ENCODE measurements at places on chromosomes 5 and 9.

- no peak for DNase-seq
These were observed 41.0 kb downstream of the MVB12B start for GRCh38 chr9:126367616-126368015.

- no peak for DNase-seq
These were observed 53.7 kb upstream of the RPL26L1 start for GRCh38 chr5:172905346-172906140.

GRCh38 chr5:56950626-56951125 is 1.2 kb downstream of the MIER3 start:
- DNase-seq = peak; percentile 75

DNA sequence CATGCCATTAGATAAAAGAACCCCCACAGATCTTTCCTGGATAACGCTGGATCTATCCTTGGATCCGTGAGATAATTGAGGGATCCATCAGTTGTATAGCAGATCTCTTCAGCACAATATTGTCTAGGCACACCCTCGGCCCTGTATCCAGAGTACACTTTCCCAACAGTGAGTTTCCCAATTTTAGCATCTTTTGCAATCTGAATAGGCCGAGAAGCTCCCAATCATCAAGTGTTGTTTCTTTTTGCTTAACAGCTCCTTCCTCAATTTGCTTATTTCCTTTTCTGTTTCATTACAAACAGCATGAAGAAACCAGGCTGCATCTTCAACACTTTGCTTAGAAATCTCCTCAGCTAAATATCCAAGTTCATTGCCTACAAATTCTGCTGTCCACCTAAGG is 4.4 kb upstream of the SPTLC1 start:
- no peak for DNase-seq

- DNase-seq = no peak
These were observed 54.7 kb downstream of the FXN start for GRCh38 chr9:69090140-69090750.

DNA sequence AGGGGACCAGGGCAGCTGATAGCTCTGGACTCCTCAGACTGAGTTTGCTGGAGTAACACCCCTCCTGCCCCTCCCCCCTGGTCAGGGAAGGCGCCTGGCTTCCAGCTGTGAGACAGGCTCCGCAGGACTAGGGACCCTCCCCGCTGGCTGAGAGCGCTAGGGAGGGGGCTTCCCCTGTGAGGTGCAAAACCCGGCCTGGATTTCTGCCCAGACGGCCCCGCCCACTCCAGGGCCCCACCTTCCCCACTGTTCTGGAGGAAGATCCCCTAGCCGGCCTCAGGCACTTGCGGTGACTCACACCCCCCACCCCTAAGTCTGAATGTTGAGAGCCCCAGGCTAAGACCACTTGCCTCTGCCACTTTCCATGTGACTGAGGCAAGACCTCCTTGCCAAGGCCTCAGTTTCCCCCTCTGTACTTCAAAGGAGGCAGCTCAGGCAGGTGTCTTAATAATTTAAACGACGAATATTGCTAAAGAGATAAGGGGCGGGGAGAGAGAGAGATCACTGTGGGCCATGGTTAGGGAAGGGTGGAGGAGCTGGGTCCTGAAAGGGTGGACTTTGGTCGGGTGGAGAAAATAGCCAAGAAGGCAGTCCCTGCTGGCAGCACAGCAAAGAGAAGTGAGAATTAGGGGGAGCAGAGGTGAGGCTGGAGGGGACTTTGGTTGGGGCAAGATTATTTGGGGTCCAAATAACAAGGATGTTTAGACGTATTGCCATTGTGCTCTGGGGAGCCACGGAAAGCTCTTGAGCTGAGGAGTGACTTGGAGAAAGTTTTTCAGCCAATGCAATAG is 1.0 kb upstream of the DAB2IP start:
- DNase-seq = peak; percentile 73

GRCh38 chr9:128141604-128142003 is 7.6 kb upstream of the LCN2 start:
- no peak for DNase-seq

DNA sequence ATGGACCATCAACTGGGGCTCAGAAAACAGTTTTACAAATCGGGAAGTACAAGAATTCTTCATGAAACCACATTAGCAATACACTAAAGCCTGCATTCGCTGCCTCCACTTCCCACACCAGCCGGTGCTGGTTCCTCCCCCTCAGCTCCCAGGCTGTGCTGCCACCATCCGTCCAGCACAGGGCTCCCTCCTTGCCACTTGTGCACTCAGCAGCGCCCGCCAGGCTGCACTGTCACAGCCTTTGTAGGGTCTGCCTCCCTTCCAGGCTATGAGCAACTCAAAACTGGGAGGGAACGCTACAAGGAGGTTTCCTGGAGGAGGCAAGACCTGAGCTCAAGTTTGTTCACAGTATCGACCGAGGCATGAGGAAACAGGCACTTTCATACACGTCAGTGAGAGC is 7.7 kb downstream of the MAPK9 start:
- DNase-seq = no peak

- no peak for DNase-seq
These were observed 73.9 kb downstream of the KLF9 start for GRCh38 chr9:70340572-70340971.

DNA sequence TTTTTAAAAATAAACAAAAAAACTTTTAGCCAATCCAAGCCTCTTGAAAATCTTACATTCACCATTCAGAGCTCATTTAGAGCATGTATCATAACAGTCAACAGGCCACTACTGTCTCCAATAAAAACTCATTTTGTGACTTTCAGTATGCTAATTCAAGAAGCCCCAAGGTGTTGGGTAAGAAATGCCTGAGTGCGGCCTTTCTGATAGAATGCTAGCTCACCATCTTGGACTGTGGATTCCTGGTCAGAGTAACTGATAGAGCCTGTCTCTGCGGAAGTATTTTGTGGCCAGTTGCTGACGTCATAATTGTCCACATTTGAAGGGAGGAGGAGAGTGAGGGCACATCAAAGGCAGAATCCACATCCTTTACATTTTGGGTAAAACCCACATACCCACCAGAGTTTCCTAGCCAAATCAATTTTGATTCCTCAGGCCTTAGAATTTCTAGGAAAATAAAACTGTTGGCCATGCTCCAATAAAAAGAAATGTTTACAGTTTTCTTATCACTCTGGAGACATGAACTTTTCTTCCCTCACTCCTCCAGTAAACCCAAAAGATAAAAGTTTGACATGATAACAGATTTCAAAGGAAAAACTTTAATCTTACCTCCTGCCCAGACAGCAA is 41.1 kb upstream of the ERCC6L2 start:
- DNase-seq = no peak

DNA sequence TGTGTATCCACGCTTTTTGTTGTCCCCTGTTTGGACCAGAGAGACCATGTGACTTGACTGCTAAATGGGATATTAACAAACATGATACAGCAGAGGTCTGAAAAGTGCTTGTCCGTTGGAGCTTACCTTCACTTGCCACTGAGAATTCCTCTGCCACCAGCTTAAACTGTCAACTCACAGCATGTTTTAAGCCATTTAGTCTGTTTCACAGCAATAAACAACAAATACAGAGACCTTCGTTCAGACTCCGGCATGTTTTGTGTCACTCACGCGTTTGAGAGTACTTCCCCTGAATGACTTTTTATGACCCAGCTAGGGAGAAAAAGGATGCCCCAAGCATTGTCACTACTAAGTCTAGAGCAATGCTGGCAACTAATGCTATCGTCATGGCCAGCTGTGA is 173.8 kb downstream of the PTPRD start:
- DNase-seq = no peak

DNA sequence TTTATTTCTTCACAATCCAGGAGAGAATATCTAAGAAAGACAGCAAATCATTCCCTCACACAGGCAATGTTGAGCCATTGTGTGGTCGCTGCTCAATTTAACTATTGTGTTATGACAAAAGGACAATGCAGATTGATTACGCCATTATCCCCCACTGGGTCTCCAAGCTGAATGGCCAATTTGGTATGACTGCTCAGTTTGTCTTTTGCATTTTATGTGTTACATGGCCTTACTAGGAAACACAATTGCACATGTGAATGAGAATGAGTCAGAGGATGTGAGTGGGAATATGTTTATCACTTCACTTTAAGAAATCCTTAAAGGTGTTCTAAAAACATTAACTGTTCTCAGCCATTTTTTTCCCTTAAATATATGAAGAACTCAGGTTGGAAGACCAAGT is 108.3 kb downstream of the FAM174A start:
- no peak for DNase-seq

- DNase-seq = no peak
These were observed 51.0 kb downstream of the IARS1 start for GRCh38 chr9:92242260-92243136.

DNA sequence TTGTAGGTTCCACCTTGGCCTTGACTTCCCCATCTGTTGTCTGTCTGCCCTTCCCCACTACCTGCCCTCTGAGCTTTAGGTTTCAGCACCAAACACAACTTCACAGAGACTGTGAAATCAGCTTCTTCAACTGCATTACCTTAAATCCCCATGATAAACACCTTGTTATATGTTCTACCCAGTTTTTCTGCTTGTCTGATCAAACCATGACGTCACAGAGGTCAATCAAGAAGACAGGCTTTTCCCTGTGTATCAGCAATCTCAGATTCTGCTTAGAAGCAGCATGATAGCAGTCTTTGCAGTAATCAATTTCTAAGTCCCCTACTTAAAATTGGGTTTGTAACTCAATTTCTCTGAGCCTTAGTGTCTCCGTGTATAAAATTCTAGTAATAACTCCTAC is 175.0 kb downstream of the PLK2 start:
- no peak for DNase-seq

All from activated CD4-positive, alpha-beta T cell treated with anti-CD3 and anti-CD28 coated beads for 36 hours (primary cell).